GOT3 (cell line): ENCODE measurements at places on chromosomes 3 and 15.

DNA sequence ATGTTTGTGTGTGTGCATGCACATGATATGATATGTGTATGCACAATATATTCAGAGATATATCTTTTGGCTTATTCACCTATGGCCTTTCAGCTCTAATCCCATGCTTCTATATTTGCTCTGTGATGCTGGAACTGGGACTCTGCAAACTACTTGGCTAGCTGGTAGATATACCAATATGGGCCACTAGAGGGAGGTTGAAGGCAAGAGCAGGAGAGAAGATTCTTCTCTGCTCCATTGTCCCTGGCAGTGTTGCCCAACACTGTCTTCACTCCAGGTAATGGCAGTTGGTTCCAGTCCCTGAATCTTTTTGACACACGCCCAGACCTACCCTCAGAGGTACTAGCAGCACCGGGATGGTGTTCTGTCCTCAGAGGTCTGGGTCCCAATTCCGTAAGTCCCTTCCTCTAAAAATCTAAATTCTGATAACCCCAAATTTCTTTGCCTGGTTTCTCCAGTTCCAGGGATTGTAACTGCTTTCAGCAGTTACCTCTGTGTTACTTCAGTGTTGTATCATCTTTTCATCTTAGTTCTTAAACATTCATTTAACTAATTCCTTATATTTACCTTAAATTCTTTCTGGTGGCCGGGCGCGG lies 44.7 kb downstream of the GTPBP8 start:
- no peak for DNase-seq

- DNase-seq: no peak
These were observed 96.6 kb downstream of the FHIT start for GRCh38 chr3:61154457-61155198.

GRCh38 chr3:169186596-169186995 lies 476.9 kb downstream of the MECOM start:
- DNase-seq: no peak

DNA sequence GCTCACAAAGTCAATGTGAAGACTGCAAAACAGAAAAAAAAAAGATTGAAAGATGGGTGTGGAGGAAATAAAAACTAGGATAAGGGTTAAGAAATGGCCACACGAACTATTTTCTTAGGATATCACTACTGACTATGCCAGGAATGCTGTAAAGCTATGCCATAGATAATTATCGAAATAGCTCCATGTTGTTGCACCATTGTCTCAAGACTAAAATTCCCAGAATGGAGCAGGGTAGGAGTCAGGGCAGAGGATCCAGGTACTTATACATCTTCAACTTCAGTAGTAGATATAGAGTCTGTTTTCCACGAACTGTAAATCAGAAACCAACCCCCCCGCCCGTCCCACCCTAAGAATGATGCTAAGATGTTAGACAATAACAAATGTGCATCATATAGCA lies 302.2 kb downstream of the NAALADL2 start:
- no peak for DNase-seq

- peak; percentile 86 for DNase-seq
These were observed at the start of gene ISY1 for GRCh38 chr3:129160891-129161859. ISY1 (minus strand) TSS chr3:129161063; CDS start chr3:129160975, 88 bp downstream.

DNA sequence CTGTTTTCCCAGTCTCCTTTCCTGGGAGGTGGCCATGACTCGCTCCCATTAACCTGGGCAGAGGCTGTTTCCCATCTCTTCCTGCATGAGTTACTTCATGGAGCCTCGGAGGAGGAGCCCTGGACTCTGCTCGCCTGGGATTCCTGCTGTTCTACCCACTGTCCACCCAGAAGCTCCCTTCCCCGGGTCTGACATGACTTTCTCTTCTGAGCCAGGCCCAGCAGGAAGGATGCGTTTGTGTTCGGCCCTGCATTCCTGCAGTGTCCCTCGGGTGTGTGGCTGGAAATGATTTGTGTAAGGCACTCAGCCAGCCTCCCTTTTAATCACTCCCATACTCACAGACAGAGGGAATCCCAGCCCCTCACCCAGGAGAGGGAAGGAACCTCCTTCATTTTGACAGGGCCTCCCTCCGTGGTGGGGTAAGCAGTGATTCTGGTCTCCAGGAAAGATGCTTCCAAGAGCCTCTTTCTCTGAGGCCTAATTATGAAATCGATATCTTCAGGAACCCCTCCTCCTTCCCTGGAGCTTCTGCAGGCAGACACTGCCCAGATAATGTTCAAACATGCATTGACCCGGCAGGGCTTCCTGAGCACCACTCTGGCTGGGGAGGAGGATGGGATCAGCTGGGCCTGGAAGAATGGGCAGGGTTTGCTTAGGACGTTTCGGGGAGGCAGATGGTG lies 41.6 kb upstream of the DLG1 start:
- DNase-seq: no peak

DNA sequence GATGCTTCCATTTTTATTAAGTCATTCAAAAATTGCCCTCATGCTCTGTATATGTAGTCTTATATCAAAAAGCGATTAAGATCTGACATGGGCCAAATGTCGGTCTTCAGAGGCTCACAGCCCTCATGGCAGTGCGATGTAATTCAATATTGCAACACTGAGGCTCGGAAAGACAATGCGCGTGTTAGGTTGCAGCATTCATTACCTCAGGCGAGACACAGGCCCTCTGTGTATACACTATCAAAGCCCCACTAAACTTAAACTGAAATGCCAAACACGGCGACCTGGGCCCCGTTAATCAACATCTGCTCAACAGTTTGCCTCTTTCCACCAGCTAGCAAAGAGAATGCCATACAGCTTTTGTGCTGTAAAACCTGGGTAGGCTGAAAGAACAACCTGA lies 413.4 kb downstream of the ERC2 start:
- no peak for DNase-seq

GRCh38 chr3:46970391-46971091 lies 6.0 kb downstream of the CCDC12 start:
- no peak for DNase-seq

DNA sequence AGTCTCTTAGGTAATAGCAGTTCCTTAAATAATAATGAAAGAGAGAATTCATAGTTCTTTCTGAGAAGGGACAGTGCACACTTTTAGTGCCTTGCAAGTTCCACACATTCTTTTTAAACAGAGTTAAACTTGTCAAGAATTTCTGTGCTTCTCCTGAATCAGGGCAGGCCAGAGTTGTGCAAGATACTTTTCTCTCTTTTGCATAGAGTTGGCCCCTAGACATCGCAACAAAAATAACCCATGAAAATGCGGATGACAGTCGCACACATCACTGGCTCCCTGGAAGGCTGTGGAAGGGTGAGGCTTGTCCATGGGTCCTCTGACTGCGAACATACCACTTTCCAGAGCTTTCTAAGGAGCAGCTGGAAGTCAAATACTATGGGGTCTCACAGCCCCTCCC lies 40.1 kb downstream of the FBLN2 start:
- DNase-seq: no peak

DNA sequence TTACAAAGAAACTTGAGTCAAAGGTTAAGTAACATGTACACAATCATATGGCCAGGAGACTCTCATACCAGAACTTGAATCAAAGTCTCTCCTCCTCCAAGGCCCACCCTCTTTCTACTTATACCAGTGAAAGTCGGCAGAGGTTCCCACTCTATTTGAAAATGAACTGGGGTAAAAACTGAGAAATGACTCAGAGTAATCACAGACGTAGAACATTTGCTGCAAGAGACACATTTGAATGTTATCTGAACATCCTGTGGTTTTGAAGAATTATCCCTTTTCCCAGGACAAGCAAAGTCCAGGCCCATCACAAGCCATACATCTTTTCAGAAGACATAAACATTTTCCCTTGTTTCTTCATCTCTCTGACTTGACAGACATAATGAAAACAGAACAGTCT lies 55.8 kb downstream of the SHOX2 start:
- no peak for DNase-seq

DNA sequence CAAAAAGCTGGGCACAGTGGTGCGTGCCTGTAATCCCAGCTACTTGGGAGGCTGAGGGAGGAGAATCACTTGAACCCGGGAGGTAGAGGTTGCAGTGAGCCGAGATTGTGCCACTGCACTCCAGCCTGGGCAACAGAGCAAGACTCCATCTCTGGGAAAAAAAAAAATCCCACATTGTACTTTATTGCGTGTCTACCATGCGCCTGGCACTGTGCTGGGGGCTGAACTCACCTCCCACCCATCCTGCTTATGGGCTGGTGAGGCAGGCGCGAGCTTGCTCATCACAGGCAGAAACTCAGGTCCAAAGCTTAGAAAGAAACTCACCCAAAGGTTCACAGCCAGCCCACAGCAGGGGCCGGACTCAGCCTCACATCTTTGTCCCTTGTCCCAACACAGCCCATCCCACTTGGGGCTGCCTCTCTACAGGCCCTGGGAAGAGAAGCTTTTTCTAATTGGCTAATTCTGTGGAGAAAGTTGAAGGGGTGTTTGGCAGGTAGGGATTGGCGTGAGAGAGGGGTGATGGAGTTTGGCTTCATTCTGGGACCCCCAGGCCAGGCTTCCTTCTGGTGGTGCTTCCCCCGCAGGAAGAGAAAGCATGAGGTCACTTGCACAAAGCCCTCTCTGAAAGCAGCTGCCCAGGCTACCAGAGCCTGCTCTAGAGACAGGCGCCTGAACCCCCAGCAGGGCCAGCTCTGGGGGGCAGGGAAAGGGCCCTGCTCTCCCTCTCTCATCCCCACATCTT lies 122.6 kb upstream of the SMAD3 start:
- no peak for DNase-seq

DNA sequence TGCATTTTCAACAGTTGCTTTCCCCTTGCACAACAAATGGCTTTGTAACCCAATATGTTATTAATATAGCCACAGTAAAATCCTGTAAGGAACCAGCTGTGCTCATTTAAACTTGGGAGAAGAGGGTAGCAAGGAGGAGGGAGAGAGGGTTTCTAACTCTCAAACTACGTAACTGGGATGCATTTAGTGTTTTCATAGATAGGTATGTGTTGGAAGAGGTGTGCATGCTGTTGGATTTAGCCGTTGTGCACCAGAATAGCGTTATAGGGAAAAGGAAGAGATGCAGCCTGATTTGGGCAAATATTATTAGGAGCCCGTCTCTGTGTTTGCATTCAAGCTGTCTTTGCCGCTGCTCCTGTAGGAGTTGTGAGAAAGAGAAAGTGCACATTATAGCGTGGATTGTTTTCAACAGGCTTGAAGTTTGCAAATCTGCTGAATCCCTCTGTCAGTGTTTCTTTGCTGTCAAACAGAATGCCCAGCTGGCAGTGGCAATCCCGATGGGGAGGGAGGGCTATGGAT lies 39.4 kb downstream of the ARPP21 start:
- no peak for DNase-seq

DNA sequence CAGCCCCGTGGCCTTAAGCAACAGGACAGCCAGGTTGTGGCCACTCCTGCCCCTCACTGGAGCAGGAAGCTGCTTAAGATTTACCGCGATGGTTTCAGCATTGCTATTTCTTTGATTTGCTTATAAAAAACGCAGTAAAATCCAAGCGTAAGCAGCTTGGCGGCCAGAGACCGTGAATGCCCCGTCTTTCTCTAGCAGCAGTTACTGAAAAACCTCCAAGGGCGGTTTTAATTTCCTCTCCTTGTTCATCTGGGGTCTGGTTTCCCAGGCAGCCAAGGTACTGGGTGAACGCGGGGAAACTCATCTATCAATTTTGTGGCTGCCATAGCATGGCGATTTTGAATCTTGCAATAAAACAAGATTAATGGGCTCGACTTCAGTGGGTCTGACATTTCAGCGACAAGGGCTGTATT lies 130.3 kb downstream of the MINAR1 start:
- no peak for DNase-seq

DNA sequence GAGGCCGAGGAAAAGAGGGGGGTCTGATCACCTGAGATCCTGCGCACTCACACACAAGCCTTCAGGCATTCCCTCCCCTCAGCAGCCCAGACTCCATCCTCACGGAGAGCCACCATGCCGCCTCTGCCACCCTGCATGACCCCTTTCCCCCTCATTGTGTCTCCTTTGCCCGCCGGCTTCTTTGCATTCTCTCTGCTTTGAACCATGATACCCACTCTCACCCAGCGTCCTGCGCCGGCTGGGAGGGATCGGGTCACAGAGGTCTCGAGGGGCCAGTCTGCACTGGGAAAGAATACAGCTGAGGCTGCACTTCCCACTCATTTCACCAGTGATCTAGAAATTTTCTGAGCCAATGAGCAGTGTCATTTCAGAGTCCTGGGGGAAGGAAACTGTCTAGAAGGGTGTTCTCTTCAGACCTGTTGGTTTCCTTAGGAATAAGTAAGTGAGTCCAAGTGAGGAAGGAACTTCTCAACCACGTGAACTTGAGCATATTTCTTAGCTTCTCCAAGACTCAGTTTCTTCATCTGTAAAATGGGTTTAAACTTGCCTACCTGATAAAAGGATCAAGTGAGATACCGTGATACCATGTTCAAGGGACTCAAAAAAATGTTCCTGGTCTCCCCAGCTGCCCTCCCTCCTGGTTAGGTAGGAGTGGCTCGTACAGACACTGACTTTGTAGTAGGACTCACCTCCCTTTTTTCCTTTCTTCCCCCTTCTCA lies 96.7 kb downstream of the TOP2B start:
- DNase-seq: no peak

GRCh38 chr15:62706317-62706716 lies 336.2 kb upstream of the TPM1 start:
- DNase-seq: no peak

DNA sequence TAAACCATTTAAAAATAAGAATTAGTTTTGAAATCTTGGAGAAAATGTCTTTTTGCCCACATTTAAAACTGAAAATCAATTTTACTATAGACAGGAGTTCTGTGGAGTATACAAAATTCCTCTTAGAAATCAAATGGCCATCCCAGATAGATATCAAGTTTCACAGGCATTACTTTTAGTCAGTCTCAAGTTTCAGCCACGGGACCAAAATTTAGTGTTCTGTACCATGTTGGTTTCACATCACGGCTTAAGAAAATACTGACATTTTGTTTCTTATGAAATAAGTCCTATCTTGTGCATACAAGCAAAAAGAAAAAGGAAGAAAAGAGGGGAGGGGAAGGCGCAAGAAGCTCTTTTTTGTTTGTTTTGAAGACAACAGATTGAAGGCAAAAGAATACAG lies 45.7 kb downstream of the EIF2AK4 start:
- DNase-seq: no peak

- DNase-seq: no peak
These were observed 5.2 kb downstream of the MCTP2 start for GRCh38 chr15:94236608-94237007.

- DNase-seq: no peak
These were observed 36.4 kb downstream of the CCDC80 start for GRCh38 chr3:112604536-112604935.

DNA sequence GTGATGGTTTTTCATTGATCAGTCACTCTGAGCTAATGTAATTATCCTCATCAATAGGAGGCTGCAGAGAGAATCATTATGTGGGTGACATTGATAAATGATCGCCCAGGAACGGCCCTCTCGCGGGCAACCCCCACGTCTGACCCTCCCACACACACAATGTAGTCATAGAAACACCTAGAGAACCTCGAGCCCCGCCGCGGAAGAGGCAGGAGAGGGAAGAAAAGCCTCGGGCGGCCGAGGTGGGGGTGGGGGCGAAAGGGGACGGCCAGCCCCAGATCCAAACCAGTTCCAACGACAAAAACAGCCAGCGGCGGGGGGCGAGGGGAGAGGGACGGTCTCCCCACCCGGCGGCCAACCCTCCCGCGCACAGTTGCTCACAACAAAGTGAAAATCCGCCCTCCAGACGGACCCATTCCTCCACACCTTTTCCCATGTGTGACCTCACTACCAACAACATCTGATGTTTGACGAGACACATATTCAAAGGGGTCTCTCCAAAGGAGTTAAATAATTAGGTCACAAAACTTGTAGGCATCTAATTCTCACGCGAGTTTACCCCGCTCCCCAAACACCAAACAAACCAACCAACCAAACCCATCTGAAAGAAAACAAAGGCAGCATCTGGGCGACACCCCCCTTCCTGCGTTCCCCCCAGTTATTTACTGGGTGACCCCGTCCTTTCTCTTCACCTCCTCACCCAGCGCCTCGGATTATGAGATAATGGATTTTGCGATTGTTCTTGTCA lies 213.0 kb downstream of the MEIS2 start:
- no peak for DNase-seq
